Activated CD4-positive, alpha-beta T cell treated with anti-CD3 and anti-CD28 coated beads for 4 hours (primary cell): ENCODE measurements at places on chromosomes 6 and 20.

- no peak for DNase-seq
These were observed 58.0 kb downstream of the DOP1A start for GRCh38 chr6:83125425-83125824.

DNA sequence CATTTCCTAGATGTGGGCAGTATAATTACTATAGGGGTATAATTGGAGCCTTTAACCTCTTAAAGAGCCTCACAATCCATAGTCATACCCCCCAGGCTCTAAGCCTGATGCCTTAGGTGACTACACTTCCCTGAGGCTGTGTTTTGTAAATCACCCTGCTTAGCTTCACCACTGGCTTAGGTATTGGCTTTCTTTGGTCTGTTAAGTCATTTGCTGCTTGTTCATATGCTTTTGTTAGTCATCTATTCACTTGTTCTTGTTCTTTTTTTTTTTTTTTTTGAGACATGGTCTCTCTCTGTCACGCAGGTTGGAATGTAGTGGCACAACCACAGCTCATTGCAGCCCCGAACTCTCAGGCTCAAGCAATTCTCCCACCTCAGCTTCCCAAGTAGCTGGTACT, 26.7 kb downstream of the KAT14 start:
- no peak for DNase-seq

GRCh38 chr20:17504066-17504897, 26.9 kb downstream of the BFSP1 start:
- DNase-seq = peak; percentile 7

- DNase-seq = no peak
These were observed 78.0 kb upstream of the CENPW start for GRCh38 chr6:126261792-126262421.

GRCh38 chr6:25175681-25176080, 103.5 kb upstream of the CARMIL1 start:
- no peak for DNase-seq

DNA sequence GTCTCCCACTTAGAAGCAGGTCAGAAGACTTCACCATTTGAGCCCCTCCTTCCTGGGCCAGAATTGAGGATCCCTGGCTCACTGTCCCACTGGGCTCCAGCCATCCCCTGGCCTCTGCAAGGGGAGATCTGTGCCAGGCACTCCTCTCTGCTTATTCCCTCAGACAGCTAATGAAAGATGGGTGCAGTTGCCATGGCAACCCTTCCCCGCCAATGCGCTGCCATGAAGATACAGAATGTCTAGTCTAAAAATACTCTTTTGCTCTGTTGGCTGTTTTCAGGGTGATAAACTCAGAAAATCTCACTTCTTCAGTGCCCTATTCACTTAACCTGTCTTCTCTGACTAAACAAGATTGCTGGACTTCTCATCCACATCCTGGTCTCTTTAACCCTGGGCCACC, 13.6 kb upstream of the TTLL2 start:
- no peak for DNase-seq

DNA sequence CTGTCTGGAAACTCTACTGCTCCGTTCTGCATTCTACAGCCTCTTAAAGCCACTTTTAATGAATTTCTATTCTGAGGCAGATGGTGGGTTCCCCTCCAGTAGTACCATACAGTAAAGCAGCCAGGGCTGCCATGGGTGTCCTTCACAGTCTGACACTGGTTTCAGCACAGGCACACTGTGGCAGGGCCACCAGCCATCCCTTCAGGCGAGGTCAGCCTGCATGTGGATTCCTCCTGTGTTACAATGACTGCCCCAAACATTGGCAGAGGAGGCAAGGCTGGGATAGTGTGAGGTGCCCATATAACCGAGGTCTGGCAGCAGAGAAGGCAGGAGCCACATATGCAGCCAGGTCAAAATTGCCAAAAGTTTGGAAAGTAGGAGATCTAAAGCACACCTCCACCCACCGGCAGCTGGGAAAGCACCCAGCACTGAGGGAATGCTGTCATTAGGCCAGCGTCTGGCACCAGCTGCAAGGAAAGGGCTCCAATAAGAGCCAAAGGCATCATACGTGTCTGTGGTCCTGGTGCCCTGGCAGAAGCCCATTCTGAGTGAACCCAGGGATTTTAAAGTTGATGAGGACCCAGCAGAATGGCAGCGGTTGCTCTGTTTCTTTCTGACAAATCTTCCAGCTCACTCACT, 24.0 kb downstream of the STK35 start:
- DNase-seq = no peak
